T-helper 2 cell (primary cell): ENCODE measurements at places on chromosomes 7 and 10.

- no peak for DNase-seq
Measured at GRCh38 chr7:36583318-36583717, 141.0 kb downstream of the AOAH start.

GRCh38 chr10:77032188-77032570 lies 605.4 kb downstream of the KCNMA1 start:
- no peak for DNase-seq

GRCh38 chr7:152673897-152674296 lies 2.0 kb downstream of the XRCC2 start:
- no peak for DNase-seq

DNA sequence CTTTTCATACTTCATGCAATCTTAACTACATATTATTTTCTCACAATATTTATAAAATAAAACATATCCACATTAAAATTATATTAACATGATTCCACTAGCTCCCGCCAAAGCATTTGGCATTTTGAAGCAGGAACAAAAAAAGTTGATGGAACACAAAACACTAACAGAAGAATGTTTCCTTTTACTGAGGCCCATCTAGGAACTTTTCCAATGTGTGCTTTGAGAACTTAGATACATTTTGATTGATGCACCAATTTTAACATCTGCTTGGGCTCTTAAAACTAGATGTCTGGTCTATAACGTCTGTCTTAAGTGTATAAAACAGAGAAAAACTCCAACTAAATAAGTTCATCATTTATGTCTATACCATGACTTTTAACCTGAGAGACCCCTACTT lies 1214.8 kb downstream of the SORCS1 start:
- DNase-seq, result no peak

DNA sequence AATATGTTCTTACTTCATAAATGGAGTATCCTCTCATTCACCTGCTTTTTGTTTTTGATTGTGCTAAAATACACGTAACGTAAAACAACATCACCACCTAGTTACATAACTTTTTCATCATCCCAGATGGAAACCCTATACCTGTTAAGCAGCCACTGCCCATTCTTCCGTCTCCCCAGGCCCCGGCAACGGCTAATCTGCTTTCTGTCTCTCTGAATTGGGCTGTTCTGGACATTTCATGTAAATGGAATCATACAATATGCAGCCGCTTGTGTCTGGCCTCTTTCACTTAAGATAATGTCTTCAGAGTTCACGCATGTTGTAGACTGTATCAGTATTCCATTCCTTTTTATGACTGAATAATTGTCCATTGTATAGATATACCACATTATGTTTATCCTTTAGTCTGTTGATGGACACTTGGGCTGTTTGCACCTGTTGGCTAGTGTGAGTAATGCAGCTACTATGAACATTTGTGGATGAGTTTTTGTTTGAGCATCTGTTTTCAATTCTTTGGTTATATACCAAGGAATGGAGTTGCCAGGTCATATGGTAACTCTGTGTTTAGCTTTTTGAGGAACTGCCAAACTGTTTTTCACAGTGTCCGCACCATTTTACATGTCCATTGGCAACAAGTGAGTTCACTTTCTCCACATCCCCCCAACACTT lies 14.1 kb upstream of the SUN1 start:
- DNase-seq, result peak; percentile 54

DNA sequence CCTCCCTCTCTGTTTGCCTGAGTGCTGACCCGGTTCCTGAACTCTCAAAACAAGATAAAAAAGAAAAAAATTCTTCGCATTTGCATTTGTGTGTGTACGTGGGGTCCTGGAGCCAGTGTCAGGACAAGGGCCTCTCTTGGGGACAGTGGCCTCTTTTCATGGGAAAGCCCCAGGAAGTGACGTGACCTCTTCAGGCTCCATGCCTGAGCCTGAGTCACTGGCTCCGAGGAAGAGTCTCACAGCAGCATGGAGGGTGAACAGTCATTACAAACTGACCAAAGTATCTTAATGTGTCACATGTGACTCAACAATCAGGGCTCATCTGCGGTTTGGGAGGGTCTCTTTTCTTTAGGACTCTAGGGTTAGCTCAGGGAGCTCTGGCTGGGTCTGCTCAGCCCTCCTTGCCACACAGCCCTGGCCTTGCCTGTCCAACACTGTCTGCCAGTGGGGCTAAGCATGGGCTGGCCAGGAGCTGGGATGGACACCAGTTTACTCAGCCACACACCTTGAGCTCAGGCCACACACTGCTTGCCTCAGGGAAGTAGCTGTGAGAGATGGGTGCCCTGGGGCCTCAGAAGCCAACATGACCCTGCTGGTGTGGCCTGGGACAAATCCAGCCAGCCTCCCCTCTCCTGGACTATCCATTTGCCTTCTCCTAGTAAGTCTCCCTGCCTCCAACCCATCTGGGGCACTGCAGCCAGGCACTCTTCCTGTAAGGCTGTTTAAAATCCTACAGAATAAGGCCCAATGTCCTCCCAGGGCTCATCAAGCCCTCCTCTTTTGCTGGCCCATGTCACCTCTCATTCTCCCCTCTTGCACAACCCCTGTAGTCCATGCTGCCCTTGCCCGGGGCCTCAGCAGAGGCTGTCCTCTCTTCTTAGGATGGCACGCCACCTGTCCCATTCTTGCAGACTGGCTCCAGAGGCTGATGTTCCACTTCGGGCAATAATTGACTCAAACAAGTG lies 10.5 kb downstream of the TMEM273 start:
- DNase-seq, result peak; percentile 97

DNA sequence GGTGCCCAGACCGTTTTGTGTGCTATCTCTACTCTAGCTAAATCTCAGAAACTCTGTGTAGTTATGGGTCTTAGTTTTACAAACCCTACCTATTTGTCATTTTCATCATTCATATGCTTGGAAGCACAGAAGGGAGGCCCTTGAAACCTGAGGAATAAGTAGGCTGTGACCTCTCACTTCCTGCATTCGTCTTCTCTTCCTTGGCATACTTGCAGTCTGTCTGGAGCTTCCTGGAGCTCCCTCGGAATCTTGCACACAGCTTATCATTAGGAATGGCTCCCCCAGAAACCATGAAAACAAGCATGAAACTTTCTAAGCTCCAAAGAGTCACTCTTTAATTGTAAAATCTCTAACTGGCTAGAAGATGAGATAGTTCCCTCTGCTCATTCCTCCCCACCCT lies 376.9 kb upstream of the MYO3A start:
- no peak for DNase-seq

DNA sequence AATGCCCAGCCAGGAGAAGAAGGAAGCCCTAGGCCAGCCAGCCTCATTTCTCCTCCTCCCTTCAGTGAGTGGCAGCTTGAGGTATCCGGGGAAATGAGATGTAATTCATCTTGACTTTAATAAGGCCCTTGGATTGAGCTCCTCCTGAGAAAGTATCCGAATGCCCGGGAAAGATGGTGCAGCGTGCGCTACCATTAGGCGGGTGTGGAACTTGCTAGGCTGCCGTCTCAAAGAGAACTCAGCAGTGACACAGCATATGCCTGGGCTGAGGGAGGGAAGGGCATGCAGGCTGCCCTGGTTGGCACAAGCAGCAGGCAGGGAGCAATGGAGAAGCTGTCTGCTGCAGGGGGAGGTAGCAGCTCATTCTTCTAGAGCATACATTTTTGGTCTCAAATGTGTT lies 659.8 kb upstream of the FOXK1 start:
- DNase-seq, result no peak

DNA sequence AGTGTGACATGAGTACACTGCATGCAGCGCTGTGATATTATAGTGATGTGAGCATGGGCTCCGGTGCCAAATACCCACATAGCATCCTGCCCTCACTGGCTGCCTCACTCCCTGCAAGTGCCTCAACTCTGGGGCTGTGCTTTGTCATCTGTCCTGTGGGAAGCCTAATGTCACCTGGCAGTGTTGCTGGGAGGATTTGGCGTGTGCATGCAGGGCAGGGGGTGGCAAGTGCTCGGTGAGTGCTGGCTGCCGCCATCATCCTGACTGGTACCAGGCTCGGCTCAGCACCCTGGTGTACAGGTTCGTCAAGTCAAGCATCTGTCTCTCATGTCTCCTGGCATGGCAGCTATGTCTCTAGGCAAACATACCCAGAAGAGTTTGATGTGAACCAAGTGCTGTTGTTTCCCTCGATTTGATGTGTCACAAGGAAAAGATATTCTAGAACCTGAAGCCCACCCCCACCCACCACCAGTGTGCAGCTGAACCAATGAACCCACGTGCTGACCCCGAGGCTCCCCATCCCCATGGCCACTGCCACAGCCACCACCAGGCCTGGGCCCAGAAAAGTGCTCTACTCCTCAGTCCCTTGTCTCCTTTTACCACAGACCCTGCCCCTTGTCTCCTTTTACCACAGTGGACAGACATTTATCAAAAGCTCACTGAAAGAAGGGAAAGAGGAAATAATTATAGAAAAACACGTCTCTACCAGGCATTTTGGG lies 135.8 kb downstream of the MAPK8 start:
- no peak for DNase-seq

- DNase-seq, result no peak
Measured at GRCh38 chr7:107876916-107877315, 14.1 kb upstream of the DLD start.

GRCh38 chr7:30933124-30933974 lies 21.7 kb downstream of the AQP1 start:
- no peak for DNase-seq

GRCh38 chr10:86872757-86873156 lies 84.7 kb downstream of the MMRN2 start:
- no peak for DNase-seq

GRCh38 chr10:93266858-93267257 lies 193.2 kb downstream of the CYP26A1 start:
- DNase-seq, result no peak

- no peak for DNase-seq
Measured at GRCh38 chr10:42975558-42976340, 101.1 kb upstream of the RET start.

- no peak for DNase-seq
Measured at GRCh38 chr7:134897936-134898335, 88.4 kb upstream of the AGBL3 start.

- no peak for DNase-seq
Measured at GRCh38 chr7:158048569-158048968, 539.1 kb downstream of the PTPRN2 start.

- peak; percentile 40 for DNase-seq
Measured at GRCh38 chr10:26755443-26755903, 58.0 kb downstream of the PDSS1 start.

GRCh38 chr7:31116615-31117014 lies 64.5 kb downstream of the ADCYAP1R1 start:
- DNase-seq, result no peak

GRCh38 chr10:91528080-91528479 lies 104.8 kb downstream of the PPP1R3C start:
- no peak for DNase-seq

DNA sequence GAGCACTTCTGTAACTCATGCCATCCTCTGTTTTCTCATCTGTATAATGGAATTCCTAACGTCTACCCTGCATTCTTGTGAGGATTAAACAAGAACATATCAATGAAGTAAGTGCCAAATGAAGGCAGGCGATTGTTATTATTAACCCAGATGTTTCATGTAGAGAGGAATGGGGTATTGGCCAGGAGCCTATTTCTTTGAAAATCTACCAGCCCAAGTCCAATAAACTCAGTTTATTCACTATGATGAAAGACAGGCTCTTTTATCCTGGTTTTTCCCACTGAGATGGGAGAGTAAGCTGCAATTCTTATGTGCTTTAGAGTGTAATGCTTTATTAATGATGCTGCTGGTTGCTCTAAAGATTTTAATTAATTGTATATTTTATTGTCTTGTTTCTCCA lies 9.6 kb downstream of the CTTNBP2 start:
- no peak for DNase-seq

DNA sequence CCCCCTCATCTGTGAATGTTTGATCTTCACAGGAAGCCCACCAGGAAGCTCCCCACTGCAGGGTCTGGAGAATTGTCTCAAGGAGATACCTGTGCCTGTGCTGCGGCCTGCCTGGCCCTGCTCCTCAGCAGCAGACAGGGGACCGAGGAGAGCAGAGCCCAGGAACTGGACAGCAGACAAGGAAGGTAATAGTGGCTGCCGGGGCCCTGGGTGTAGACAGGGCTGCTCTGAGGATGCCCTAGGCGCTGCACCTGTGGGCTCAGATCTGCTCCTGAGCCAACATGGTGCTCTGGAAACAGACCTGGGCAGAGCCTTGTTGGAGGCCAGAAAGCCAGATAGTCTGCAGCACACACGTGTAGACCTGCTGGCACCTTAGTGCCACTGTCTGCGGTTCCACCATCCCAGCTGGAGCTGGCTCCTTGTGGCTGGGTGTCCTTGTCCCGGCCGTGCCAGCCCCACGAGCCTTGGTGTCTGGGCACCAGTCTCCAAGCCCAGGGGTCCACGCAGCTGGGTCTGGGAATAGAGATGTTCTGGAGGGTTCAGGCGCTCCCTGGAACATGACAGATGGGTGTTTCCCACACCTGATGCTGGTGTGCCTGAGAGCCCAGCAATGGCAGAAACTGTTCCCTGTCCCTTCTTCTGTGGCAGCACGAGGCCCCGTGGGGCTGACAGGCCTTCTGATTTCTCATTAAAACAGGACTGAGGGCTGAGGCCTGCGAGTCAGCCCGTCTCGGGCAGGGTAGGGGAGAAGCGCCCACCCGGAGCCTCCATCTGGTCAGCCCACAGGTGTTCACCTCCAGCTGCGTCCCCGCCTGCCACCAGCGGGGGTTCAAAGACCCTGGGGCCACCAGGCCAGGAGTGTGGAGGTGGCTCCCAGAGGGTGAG lies 44.7 kb downstream of the ZNF467 start:
- DNase-seq, result no peak

DNA sequence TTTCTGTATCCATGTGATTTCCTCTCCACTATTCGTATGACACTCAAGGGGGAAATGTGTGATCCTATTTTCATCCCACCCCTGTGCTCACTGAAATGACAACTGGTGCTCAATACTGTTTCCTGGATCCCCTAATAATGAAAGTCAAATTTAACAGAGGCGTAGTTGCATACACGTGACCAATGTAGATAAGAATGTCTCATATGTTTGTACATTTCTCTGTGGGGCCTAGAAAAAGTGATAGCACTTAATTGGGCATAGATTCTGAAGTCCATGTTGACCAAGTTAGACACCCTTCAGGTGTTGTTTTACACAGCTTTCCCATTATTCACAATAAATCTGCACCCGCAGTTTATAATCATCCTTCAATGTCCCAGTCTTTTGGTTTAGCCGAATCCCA lies 59.1 kb downstream of the JAZF1 start:
- DNase-seq, result no peak

DNA sequence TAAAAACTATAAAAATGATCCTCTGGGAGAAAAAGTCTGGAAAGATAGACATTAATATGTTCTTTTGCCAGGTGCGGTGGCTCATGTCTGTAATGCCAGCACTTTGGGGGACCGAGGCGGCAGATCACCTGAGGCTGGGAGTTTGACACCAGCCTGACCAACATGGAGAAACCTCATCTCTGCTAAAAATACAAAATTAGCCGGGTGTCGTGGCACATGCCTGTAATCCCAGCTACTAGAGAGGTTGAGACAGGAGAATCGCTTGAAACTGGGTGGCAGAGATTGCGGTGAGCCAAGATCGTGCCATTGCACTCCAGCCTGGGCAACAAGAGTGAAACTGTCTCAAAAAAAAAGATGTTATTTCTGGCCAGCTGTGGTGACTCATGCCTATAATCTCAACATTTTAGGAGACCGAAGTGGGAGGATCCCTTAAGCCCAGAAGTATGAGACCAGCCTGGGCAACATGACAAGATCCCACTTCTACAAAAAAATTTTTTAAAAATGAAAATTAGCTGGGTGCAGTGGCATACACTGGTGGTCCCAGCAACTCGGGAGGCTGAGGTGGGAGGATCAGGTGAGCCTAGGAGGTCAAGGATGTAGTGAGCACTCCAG lies 101.9 kb upstream of the LRRN3 start:
- no peak for DNase-seq
